ENCODE measurements at places on chromosomes 4 and X.

GRCh38 chr4:42671431-42672194 is 14.7 kb upstream of the ATP8A1 start:
- peak; percentile 74 for DNase-seq

DNA sequence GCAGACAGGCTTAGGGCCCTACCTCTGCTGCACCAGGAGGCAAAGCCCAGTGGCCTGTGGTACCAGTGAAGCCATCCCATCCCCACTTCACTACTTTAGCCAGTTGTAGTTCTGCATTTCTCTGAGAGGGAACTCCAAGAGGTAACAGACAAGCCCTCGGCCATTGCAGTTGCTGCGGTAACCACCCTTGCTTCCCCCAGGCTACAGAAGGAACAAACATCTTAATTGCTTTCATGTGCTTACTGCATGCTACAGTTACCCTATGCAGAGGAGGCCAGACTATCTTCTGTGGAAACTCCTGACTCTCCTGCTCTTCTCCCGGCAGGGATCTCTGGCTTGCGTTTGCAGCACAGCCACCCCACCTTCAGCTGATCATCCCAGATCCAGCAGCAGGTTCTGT is 67.8 kb downstream of the SPIN4 start:
- DNase-seq: no peak

DNA sequence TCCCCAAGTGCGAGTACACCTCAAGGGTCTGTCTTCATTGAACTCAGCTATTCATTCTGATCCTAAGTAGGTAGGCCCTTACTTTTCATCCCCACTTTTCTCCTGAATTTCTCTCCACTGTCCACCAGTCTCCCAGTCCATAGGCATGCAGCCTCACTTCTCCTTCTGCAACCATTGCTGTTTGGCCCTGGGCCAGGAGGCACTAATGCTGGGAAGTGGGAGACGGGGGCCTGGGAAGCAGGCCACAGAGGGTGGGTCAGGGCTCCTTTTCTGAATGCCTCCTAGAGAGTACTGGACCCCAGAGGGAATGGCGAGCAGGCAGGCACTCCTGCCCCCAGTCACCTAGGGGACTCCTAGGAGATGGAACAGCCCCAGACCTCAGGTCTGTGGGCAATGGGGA is 203.5 kb upstream of the RPL34 start:
- DNase-seq: no peak

- no peak for DNase-seq
Observed at GRCh38 chrX:124421898-124422655, 75.7 kb downstream of the SH2D1A start.

DNA sequence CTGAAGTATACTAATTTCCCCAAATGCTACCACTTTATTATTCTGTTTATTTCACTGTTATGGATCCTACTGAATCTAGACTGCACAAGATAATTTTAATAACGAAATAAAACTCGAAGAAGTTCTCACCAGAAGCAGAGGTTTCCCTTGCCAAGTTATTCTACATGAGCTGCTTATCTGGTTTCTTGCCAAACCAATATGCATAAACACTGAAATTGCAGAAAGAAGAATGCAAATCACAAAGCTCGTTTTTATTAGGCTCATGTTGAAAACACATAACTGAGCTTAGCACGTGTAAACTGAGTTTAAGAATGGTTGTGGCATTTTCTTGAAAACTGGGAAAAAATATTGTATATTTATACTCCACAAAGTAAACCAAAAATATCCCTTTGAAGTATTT is 35.9 kb downstream of the GRID2 start:
- DNase-seq: no peak

- peak; percentile 86 for DNase-seq
Observed at GRCh38 chr4:1248245-1249147, at the start of gene CTBP1. Gene CTBP1 (minus strand): TSS chr4:1249130. CDS start chr4:1241331, 7,799 bp downstream.

GRCh38 chr4:138646383-138646782 is 369.2 kb upstream of the NOCT start:
- no peak for DNase-seq

GRCh38 chr4:140315970-140316369 is 57.5 kb upstream of the SCOC start:
- DNase-seq: no peak

- no peak for DNase-seq
Observed at GRCh38 chr4:14772388-14772787, 229.9 kb upstream of the CPEB2 start.

DNA sequence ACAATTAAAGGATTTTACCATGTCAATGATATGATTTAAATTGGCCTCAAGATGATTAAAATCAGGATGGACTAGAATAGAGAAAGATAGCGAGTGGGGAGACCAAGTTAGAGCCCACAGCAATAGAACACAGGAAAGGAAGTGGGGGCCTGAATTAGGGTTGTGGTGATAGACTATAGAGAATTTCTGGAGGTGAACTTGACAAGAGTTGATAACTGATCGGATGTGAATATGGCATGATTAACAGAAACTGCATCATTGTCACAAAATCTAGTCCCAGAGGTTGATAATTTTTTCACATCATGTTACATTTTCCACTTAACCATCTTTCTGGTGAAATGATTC is 26.3 kb upstream of the TRPC3 start:
- no peak for DNase-seq

DNA sequence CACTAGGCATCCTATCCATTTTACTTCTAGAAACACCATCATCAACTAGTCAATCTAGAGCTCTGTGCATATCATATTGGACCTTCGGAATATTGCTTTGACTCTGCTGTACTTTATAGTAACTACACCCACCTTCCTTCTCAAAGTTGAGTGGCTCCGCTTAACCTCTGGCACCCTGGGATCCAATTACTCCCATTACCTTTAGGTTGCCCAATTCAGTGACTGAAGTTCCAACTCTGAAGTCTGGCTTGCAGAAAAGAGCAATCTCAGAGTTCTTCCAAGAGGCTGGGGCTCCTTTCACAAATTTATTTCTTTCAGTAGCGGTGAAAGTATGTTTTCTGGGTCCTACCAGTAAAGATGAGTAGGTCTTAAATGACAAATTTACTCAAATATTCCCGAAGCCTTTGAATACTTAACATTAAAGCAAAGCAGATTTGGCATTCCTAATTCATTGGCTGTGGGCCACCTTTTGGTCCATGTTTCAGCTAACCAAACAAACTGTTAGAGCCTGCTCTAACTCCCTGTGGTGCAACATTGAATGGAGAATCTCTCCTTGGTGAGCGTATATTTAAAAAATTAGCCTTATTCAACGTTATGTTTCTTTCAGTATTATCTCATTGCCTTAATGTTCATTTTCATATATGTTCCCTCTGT is 1215.8 kb downstream of the RAPGEF2 start:
- DNase-seq: no peak

DNA sequence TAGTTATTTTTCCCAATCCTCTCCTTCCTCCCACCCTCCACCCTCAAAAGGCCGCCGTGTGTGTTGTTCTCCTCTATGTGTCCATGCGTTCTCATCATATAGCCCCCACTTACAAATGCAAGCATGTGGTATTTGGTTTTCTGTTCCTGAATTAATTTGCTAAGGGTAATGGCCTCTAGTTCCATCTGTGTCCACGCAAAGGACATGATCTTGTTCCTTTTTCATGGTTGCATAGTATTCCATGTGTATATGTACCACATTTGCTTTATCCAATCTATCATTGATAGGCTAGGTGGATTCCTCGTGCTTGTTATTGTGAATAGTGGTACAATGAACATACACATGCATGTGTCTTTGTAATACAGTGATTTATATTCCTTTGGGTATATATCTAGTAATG is 1193.7 kb downstream of the RPA4 start:
- no peak for DNase-seq

- DNase-seq: no peak
Observed at GRCh38 chrX:2374086-2374485, 126.7 kb downstream of the DHRSX start.

- no peak for DNase-seq
Observed at GRCh38 chr4:144902614-144903013, 195.4 kb downstream of the ANAPC10 start.

DNA sequence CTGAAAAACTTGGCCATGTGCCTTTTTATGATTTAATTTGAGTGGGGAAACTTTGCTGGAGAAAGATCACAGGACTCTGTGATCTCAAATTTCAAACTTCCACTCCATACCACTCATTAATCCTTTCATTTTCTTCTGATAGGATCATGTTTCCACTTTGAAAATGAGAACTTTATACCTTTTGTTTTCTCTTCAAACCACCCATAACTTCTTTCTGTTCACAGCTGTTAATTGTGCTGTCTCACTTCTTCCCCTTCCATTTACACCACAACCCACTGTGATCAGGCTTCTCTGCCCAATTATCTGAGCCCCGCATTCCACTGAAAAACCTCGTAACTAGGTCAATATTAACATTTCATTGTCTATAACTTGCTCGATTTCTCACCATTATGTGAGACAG is 47.0 kb upstream of the ARSJ start:
- no peak for DNase-seq

- peak; percentile 71 for DNase-seq
Observed at GRCh38 chrX:45758319-45758718, 557.6 kb upstream of the DIPK2B start.

DNA sequence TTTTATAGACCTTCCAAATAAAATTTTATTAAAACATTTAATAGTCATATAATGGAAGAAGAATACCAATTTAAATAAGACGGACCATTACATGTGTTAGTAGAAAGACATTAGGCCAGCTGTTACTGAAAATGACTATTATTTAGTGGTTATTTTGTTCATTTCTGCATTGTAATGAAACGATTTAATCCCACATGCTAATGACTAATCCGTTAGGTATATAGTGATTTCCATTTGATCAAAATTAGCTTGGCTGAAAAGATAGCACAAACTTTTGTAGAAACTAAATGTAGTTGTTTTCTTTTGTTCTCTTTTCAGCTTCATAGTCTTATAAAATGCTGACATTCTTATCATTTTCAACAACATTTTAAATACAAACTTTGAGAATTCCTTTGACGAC is 556.1 kb upstream of the TENM3 start:
- DNase-seq: no peak

DNA sequence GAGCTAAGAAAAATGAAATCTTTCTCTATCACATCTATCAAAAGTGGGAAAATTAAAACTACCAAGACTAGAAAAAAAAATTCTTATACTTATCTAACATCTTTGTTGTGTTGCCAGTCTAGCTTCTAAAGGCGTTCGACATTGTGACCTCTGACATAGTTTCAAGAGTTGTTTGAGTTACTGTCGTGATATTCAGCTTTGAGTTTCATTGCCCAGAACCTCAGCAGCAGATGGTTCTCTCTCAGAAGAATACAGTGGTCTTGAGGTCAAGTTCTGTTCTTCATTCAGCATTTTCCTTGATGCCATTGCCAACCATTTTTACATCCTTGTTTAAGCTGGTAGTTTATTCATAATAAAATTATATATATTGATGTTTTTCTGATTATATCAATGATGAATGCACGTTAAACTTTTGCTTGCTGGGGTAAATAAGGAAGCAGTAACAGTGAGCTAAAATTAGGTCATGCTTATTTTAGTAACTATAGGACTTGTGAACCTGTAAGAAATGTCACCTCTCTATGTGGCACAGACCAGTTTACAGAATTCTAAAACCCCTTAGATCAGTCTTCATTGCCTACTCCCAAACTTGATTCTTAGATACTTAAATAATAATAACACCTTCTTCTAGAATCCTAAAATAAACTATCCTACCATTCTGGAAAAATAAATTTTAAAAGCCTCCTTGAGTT is 23.1 kb upstream of the SMIM31 start:
- DNase-seq: no peak
